ENCODE measurements at places on chromosomes 12 and 14.

DNA sequence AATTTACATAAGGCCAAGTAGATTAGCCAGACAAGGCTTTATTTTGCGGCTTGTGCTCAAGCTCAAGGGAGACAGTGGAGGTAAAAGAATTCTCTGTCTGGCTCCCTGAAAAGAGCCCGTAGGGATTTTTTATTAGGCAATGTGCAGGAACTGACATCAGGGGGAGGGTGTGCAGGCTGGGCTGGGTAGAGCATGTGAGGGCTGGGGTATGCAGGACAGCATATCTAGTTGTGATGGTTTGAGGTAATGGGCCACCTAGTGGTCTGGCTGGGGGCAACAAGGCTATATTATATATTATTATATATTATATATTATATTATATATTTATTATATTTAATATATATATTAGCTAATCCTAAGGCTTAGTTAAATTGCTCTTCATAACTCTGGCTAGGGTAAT is 102.1 kb downstream of the TMEM117 start:
- DNase-seq, result no peak

GRCh38 chr12:95789126-95790032 is 1.2 kb downstream of the NTN4 start:
- DNase-seq, result no peak

GRCh38 chr14:81033698-81034240 is 78.3 kb downstream of the TSHR start:
- DNase-seq, result no peak

DNA sequence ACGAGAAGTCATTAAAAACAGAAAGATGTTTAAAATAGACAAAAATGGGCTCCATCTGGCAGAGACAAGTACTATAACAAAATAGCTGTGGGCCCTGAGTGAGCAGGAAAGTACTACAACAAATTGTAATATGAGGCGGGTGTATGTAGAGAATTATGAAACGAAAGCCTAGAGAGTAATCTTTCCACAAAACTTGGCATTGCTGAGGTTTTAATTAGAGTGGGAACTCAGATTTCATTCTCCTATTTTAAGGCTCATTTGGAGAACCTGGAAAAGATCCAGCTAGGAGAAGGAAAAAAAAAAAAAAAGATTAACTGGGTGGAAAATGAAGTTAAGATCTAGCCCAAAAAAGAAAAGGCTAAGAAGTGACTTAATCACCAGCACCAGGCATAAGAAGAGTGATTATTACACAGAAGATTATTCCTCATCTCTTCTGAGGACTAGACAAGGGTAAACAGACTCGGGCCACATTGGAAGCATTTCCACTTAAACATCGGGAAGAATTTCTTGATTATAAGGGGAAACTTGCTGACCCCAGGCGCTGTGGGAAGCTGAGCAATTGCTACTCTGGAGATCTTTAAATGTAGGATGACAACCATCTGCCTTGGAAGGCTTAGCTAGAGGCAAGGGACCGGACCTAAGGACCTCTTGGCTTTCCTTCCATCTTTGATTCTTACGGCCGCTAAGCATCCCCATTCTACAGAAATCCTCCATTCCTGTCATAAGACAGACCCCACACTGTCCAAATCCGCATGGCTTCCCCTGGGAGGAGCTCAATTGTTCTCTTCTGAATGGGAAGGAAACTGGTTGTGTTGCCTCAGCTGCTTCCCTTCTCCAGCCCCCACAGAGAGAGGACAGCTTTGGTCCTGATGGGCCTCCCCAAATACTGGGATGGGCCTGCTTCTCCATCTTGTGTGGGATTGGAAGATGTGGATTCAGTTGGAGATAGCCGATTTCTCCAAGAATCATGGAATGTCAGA is 40.6 kb downstream of the IGF1 start:
- DNase-seq, result no peak

Data from GM19239 (cell line).